ENCODE measurements at places on chromosomes 1 and 21.

DNA sequence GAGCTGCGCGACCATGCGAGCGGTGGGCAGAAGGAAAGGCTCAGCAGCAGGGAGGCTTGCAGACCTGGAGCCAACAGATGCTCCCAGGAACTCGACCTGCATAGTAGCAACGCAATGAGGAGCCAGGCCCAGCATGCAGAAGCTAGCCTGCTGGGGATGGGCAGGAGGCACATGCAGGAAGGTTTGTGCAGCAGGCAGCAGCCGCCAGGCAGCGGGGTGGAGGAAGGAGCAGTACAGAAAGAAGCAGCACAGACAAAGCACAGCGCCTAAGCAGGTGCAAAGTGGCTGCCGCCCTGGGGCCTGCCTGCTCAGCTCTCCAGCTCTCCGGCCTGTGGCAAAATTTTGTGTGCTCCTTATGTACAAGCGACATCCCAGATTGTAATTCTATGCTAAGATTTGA is 213.5 kb upstream of the MAP1LC3C start:
- DNase-seq: no peak

DNA sequence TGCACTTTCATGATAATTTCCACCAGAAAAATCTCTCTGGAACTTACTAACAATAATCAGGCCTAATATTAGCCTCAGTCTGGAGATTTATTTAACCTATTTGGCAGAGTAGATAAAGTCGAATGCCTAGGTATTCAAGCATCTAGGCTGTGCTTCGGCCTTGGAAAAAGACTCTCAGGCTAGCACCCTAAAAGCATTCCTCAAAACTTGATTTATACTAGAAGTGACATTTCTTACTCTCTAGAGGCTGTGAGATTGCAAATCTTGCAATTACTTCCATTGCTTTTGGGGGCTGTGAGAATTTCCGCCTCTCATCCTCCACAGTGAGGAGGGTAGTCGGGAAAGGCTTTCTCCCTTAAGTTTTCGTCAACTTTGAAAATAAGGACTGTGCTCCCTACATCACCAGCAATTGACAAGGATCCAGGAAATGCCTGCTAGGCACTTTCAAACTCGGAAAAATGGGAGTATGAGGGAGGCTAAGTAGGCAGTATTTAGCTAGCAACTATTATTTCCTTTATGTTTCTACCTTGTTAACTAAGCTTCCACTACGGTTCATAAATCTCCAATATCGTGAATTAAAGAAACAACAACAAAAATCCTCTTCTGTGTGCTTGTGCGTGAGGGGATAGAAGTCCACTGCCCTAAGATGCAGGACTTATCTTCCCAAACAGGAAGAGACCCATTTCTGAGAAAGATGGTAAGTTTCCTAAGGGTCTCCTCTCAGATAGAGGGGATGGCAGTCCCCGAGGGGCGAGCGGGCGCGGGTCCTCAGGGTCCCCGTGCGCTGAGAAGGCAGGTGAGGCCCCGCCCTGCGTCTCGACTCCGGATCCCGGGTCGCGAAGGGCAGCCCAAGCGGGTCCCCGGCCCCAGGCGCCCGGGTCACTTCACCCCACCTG is 1.1 kb upstream of the LMO4 start:
- no peak for DNase-seq

DNA sequence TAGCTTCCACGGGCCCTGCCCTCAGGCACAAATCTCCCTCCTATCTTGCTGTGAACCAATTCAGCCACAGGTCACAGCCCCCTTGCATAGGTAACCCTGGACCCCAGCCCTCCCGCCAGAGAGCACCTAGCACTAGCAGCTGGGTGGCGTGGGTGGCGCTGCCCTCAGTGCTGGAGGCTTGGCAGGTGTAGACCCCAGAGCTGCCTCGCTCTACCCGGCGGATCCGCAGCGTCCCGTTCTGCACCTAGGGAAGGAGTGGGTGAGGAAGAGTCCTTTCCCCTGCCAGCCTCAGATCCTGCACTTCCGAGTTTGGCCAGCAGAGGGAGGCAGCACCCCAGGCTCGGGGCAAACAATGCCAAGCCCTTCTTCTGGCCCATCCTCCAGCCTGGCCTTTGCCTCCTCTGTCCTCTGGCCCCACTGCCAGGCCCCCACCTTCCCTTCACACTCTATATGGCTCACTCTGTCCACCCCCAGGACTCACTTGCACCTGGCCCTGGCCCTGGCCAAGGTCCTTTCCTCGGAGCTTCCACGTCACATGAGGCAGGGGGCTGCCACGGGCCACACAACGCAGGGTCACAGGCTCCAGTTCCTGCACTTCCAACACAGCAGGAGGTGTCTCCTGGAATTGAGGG is 9.0 kb downstream of the IGSF9 start:
- peak; percentile 84 for DNase-seq

GRCh38 chr1:160797861-160798273 is 1.9 kb downstream of the LY9 start:
- no peak for DNase-seq

- no peak for DNase-seq
Measured at GRCh38 chr1:236009191-236009590, 55.7 kb downstream of the NID1 start.

All from mucosa of descending colon (tissue), 3 donors.